GM19239 (cell line): ENCODE measurements at places on chromosomes 3 and 15.

DNA sequence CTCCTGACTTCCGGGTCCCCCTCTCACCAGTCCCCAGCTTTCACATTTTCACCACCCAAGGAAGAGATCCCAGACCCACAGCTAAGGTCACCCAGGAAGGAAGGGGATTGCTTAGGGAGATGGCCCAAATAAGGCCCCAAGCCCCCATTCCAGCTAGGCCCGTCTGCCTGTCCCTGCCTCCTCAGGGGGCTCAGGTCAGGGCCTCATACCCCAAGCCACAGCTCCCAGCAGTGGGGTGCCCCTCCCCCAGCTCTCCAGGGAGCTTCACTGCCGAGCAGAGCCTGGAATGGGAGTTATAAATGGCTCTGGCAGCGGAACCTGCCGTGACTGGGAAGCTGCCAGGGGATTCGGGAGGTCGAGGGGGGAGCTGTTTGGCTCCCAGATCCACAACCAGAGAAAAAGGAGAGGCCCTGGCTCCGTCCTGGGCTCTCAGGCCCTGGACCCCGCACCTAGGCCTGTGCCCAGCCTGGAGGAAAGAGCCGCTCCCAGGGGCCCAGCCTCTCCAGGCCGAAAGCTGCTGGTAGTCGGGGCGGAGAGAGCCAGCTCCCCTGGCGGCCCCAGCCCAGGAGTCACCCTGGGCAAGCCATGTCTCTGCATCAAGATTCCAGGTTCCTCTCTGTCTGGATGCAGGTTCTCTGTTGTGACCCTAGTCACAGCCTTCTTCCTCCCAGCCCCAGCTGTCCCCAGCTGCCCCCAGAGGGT lies 550 bp downstream of the CCDC9B start:
- no peak for DNase-seq

DNA sequence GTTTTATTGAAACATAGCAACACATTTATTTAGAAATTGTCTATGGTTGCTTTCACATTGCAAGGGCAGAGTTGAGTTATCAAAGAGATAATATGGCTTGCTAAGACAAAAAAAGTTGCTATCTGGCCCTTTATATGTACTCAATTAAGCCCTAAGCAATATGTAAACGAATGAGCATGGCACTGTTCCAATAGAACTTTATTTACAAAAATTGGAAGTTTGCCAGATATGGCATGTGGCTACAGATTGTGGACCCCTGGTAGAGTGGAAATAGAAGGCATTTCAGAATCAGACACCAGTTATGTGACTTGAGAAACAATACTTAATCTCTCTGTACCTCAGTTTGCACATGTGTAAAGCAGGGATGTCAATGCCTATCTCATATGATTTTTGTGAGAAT lies 515.6 kb upstream of the SGO1 start:
- no peak for DNase-seq

- no peak for DNase-seq
Observed at GRCh38 chr3:49556500-49557275, 2.4 kb downstream of the BSN start.

GRCh38 chr3:15964605-15965442 lies 167.0 kb upstream of the ANKRD28 start:
- no peak for DNase-seq

DNA sequence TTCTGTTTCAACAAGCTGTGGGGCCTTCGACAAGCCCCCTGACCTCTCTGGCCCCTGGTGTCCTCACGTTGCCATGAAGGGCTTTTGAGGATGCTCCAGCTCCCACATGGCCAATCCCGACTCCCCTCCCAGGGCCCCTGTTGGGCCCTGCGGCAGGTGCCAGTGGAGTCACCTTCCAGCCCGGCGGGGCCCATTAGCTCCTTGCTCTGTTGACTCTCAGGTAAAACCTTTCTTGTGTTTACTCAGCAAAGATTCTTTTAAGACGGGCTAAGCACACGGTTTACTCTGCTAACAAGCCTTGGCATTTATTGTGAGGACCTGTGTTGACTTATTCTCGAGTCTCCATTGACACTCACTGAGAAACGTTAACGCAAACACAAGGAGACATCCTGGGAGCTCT lies 15.0 kb downstream of the RPLP1 start:
- DNase-seq = no peak

DNA sequence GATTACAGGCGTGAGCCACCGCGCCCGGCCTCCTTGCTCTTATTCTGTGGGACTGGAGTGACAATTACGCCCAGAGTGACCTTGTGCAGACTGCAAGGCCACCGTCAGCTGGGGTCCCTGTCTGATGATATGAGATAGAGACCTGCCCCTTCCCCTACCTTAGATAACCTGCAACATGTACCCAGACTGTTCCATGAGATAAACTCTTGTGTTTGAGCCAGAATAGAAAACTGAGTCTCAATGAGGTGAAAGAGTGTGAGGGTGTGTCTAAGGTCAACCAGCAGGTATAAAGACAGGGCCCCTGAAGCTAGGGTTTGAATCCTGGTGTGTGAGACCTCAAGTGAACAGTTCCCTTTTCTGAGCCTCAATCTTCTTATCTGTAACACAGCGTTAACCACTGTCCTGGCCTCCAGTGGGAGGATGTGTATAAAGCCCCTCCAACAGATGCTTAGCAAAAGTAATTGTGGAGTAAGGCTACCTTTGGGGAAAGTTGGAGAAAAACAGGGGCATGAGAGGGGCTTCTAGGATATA lies 6.0 kb downstream of the TADA3 start:
- no peak for DNase-seq
